ENCODE measurements at places on chromosomes 12 and 14.

- peak; percentile 86 for DNase-seq
Observed at GRCh38 chr14:33792720-33793368, 158.0 kb downstream of the EGLN3 start.

DNA sequence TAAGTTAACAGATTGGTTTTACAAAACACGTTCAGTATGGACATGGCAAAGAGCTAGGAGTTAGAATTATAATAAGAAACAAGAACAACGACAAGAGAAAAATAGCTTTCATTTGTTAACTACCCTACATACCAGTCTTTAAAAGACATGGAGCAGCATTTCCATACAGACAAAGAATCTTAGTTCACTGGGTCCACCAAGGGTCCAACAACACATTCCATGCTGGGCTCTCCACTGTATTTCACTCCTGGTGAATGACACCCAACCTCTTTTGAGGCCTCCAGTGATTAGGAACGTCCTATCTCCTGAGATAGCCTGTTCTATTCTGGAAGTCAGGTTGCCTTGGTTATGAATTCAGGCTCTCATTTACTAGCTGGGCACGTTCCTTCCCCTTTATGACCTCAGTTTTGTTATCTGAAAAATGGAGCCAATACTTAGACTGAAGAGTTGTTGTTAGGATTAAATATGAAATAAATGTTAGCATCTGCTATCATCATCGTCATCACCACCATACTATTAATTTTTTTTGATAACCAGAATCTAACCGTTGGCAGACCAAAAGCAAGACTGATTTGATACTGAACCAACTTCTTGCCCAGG, 37.7 kb downstream of the C12orf75 start:
- DNase-seq, result no peak

- no peak for DNase-seq
Observed at GRCh38 chr12:72035625-72036024, 97.0 kb downstream of the TPH2 start.

GRCh38 chr12:94707892-94708291, 57.5 kb upstream of the TMCC3 start:
- DNase-seq, result no peak

GRCh38 chr14:74974364-74975058, 19.1 kb upstream of the PGF start:
- no peak for DNase-seq

GRCh38 chr14:24159777-24160498, 1.1 kb upstream of the IRF9 start:
- no peak for DNase-seq

DNA sequence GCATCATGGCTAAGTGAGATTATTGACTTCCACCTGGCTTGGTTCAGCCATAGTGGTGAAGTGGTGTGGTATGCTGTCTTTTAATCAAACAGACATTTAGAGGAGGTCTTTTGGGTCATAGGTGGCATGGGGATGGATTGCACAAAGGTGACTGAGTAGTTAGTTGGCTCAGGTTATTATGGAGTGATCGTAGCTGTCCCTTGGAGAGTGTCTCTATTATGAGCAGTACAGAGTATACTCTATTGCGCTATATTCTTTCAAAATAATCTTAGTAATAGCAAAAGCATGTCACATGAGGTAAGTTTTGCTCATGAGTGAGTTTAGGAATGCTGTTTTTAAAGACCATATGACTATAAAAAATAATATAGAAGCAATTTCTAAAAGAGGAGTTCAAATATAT, 60.4 kb downstream of the RASSF8 start:
- DNase-seq, result no peak

DNA sequence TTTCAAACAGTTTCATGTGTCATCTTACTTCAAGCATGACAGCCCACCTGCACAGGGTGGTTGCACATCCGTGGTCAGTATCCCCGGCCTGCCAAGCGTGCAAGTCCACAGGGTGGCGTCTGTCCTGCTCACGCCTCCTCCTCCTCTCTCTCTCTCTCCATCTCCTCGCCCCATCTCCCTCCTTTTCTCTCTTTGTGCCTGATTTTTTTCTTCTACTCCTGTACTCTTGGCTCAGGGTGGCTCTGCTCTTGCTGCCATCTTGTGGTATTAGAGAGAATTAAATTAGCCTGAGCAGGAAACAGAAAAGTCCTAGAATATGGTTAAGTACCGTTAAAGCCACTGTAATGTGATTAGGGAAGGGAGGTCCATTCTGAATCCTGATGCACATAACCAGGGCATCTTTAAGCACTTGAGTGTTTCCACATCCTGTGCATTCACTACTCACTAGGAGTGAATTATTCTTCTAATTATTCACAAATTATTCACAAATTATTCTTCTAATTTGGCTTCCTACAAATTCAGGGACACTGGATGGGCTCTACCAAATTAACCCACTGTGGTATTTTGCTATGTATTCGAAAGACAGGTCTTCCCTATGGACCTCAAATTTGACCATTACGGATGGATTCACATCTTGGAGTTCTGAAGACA, 25.5 kb upstream of the DTX1 start:
- DNase-seq, result no peak

DNA sequence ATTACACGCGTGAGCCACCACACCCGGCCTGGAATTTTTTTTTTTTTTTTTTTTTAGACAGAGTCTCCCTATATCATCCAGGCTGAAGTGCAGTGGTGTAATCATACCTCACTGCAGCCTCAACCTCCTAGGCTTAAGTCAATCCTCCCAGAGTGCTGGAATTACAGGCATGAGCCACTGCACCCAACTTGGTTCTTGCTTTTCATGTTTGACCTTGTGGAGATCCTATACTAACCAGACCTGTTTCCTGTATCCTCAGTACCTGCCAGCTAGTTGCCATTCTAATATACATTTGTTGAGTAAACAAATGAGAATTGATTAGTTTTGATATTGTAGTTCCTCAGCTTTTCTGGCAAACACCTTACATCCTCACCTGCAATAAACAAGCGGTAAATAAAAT, 3.2 kb upstream of the VSIG10 start:
- DNase-seq, result no peak

- no peak for DNase-seq
Observed at GRCh38 chr12:1607940-1608712, 13.7 kb upstream of the FBXL14 start.

- DNase-seq, result no peak
Observed at GRCh38 chr14:20302042-20302755, 3.6 kb downstream of the TTC5 start.

- no peak for DNase-seq
Observed at GRCh38 chr14:97390096-97390724, 593.0 kb downstream of the VRK1 start.

- DNase-seq, result no peak
Observed at GRCh38 chr12:1695886-1696670, 5.2 kb downstream of the ADIPOR2 start.

- DNase-seq, result no peak
Observed at GRCh38 chr12:76274420-76275083, 73.7 kb downstream of the BBS10 start.
